ENCODE measurements at places on chromosomes 1 and 21. TPM values are rescaled to one million over a fixed set of nuclear protein-coding genes. Genes with fewer than 3 reads are reported as not detected.

DNA sequence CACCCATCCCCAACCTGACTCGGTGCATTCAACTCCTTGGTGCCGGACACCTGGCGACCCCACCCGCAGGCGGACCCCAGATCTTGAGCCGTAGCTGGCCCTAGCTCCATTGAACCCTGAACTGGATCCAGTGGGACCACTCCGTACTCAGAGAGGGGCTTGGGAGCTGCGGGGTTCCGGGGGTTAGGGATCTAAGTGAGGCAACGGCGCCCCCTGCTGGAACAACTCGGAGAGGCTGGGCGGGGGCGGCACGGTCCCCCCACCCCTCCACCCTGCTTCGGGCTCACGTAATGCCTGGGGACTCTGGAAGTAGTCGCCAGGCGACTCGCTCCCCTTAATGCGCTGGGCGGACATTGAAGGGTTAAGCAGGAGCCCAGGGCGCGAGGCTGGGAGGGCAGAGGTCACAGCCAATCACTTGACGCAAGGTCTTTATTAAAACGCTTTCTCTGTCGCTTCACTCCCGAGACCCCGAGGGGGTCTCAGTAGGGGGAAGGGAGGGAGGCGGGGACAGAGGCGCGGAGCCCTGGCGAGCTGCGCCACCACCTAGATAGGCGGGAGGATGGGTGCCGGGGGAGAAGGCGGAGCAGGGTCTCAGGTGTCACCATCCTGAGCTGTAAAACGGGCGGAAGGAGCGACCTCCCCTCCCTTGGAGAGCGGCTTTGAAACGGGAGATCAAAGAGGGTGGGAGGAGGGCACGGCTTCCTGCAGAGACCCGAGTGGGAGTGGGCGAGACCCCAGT is 704 bp upstream of the CRABP2 start:
- DNase-seq: peak; percentile 73

The SWT1 gene
- 8.1 TPM for total RNA-seq

DNA sequence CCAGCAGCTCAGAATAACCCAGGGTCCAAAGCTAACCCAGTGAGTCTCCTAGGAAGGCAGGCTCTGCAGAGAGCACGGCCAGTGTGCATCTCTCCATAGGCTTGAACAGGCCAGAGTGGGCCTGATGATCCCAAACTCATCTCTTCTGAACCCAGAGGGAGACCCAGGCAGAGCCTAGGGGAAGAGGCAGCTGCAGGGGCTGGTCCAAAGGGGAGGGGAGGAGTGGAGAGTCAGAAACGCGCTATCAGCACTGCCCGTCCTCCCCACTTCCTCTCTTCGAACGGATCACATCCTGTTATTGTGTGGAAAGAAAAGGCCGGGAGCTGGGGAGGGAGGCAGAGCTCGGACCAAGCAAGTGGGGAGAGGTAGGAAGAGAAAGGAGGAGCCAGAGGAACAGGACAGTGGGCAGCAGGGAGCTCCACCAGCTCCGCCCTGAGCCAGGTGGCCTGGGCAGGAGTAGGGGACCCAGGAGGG is 20.2 kb downstream of the TAL1 start:
- DNase-seq: no peak

- DNase-seq: no peak
Measured at GRCh38 chr1:76542359-76542758, 324.9 kb upstream of the ST6GALNAC5 start.

GRCh38 chr1:19909392-19909791 is 14.0 kb downstream of the PLA2G2E start:
- DNase-seq: no peak

The CENPL gene
- total RNA-seq: 6.5 TPM

The PTPRF gene
- 23.6 TPM for total RNA-seq

GRCh38 chr1:112114540-112114939 is 125.1 kb upstream of the KCND3 start:
- DNase-seq: no peak
